ENCODE measurements at places on chromosomes 3 and 15. TPM values are rescaled to one million over a fixed set of nuclear protein-coding genes. Genes with fewer than 3 reads are reported as not detected.

GRCh38 chr3:15632212-15632580 is 30.7 kb downstream of the BTD start:
- no peaks in the 10 kb centered on the region for H3K36me3 ChIP-seq
- no peak overlapping the region for H3K27ac ChIP-seq
- H3K4me3 ChIP-seq: no peak overlapping the region
- H3K27me3 ChIP-seq: no peaks in the 10 kb centered on the region

GRCh38 chr3:32557640-32558352 is 12.9 kb downstream of the DYNC1LI1 start:
- H3K27me3 ChIP-seq: no peaks in the 10 kb centered on the region
- DNase-seq: no peak
- no peak overlapping the region for H3K27ac ChIP-seq
- no peaks in the 10 kb centered on the region for H3K36me3 ChIP-seq
- no peaks in the 10 kb centered on the region for H3K4me1 ChIP-seq
- H3K4me3 ChIP-seq: no peak overlapping the region

- H3K27ac ChIP-seq: peak overlapping the region; percentile 35
- H3K27me3 ChIP-seq: no peaks in the 10 kb centered on the region
- H3K36me3 ChIP-seq: no peaks in the 10 kb centered on the region
Measured at GRCh38 chr3:27657871-27658270, 64.3 kb downstream of the EOMES start.

Gene PLSCR5
- not detected for total RNA-seq

Gene CPNE9
- not detected for total RNA-seq

- H3K27me3 ChIP-seq: no peaks in the 10 kb centered on the region
- no peak overlapping the region for H3K27ac ChIP-seq
- H3K36me3 ChIP-seq: no peaks in the 10 kb centered on the region
Measured at GRCh38 chr3:56061279-56061626, 407.0 kb downstream of the ERC2 start.

Gene LRRC2
- total RNA-seq: 10.8 TPM
